HFFc6 (cell line): ENCODE measurements at places on chromosomes 7 and 10. TPM values are rescaled to one million over a fixed set of nuclear protein-coding genes. Genes with fewer than 3 reads are reported as not detected.

DNA sequence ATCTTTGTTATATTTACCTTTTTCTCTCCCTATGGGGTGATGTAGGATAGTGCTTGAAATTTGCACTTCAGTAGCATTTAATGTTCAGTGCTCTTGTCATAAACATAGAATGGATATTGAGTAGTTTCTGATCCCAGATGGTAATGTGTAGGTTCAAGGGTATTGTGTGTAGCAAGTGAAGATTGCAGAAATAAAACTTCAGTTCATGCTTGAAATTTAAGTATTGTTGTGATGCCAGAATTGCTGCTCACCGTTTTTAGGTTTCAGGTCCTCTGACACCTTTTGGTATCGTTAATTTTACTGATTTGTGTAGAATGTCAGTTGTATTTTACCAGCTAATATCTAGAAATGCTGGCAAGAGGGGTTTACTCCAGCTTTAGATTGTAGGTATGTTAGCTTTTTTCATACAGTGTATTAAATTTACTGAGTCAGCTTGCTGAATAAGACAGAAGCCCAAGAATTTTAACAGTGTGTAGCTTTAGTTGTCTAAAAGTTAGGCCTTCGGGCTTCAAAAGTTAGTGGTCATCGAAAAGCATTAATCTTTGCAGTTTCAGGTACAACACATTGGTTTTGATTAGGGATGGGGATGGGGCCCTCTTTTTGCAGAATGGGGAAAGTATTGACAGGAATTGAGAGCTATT, 1.9 kb downstream of the PTEN start:
- DNase-seq = no peak

Gene OR2A12
- total RNA-seq = not detected in 3 replicates

DNA sequence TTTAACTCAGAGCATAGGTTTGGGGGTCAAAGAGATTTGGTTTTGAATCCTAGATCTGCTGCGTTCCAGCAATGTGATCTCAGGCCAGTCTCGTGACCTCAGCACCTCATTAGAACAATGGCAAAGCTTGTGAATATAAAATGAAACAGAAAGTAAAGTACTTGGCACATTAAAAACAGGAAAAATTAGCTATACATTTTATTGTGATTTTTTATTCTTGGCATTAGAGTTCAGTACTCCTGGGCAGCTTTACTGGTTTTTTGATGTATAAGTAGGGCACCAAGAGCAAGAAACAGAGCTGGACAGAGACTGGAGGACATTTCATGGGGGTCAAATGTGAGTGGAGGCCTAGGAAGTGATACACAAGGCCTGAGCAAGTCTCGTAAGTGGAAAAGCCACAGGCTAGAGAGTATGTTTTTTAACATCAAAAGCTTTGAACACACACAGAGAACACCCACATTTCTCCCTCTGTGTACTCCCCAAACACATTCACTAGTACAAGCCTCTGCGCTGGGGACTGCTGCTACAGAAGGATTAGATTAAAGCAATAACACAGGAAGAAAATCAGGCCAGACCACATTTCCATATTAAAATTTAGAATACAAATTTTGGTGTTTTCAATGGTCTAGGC, 157.2 kb upstream of the SLC25A13 start:
- DNase-seq = no peak

Gene EXOSC1
- total RNA-seq = 36.2 to 39.8 TPM (median 36.2 TPM) in 3 replicates

DNA sequence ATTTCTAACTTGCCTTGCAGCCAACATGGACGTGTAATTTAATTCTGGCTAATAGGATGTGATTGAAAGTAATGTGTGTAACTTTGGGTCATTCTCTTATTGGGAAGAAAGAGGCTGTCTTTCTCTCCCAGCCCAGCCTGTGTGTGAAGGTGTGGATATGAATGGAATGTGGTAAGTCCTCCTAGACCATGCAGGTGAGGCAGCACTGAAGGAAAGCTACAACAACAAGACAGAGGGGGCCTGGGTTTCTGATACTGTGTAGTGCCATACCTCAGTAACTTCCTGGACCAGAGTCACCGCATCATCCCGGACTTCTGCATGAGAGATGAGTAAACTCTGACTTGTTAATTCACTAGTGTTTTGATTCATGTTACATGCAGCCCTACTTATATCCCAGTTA, 237.0 kb downstream of the EXOC4 start:
- no peak for DNase-seq

Gene COL17A1
- total RNA-seq = 0.63 and 1.3 TPM in 2 replicates

DNA sequence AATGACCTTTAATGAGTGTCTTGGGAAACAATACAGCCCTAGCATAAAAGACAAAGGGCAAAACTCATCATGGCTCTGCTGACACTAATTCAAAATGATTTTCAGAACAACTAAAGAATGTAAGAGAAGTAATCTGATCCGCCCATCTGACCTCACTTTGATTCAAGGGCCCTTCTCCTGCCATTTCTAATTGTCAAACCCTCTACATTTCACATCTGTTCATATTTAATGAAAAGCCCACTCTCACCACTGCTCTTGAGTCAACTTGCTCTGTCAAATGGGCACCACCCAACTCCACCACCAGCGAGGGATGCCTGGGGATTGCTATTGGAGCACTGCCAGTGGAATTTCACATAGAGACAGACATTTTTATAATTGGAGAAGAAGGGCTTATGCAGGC, 639.2 kb downstream of the KCNMA1 start:
- DNase-seq = no peak
